ENCODE measurements at places on chromosomes 7 and 10.

GRCh38 chr7:26891400-26892350 lies 27.3 kb upstream of the SKAP2 start:
- DNase-seq = no peak

DNA sequence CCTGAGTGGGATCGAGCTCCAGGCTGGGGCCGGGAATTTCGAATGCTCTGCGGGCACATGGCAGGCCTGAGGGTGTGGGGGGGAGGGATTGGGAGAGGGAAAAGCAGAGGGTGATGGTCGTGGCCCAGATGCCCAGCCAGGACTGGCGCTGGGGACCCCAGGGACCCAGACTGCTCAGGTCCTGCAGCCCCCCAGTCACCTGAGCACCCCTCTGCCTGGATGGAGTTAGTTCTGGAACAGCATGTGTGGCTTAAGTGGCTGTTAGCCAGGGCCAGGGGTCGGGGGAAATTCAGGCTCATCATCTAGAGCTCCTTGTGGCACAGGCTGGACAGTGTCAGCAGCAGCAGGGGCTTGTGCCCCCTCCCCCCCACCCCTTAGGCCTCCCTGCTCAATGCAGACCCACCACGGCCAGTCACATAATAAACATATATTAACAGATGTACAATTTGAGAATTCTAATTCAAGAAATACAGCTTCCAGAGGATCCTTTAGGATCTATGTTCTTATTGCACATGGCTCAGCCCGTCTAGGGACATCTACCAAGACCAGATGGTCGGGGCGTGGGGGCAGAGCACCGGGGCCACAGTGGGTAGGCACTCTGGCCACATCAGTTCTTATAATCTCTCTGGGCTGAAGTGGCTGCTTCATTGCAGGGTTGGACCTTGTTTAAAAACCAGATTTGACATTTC lies 22.2 kb downstream of the DNAJB12 start:
- no peak for DNase-seq

- no peak for DNase-seq
These were observed 20.9 kb downstream of the FOXK1 start for GRCh38 chr7:4702961-4703512.

DNA sequence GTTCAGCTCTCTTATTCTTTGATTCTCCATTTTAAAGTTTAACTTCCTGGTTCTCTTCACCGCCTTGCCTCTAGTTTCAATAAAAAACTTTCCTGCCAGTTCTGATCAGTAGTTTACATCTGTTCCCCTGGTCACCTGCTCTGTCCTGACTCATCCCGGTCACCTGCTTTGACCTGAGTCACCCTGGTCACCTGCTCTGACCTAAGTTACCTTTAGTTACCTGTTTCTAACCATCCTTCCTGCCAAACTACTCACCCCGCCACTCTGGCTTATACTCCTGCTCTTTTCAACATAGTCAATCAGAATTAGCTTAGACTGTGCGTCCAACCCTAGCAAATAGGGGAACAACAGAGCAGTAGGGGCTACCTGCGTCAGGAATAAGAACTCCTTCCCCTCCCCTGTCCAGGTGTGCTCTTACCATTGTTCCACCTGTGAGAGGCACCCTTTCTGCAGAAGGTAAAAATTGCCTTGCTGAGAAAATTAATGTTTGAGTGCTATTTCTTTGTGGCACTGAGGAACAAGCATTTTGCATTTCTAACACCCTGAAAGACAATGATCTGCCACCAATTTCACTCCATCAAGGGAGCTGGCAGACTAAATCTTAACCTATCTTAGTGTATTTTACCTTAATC lies 263.6 kb downstream of the DOCK4 start:
- DNase-seq = no peak

DNA sequence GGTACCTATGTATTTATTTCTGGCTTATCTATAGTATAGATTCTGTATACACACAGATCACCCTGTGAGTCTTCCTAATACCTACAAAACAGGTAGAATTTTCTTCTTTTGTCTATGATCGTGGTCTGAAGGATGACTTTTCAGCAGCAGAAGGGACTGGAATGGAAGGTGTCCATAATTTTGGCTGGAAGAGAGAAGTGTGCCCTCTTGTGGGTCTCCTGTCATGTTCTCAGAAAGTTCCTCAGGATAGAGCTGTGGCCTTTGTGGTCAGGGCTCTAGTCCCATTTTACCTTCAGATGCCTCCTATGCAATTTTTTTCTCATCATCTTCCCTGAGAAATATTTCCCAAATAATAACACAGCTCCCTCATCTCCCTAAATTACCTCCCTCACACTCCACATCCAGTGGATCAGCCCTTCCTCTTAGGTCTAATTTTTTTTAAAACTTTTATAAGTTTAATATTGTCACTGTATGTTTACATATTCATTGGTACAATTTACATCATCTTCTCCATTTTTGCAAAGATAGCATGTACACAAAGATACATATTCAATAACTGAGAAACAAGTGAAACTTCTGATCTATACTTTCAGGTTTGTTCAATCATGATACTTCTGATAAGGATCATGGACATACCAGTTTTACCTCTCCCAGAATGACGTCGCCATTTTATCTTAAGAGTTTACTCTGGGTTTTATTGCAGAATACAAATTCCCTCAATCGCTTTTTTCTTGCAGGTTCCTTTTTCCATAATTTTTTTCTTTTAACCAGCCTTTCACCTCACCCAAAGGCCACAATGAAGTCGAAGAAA lies 112.7 kb downstream of the REEP3 start:
- DNase-seq = no peak

GRCh38 chr7:48077423-48077822 lies 11.6 kb upstream of the UPP1 start:
- no peak for DNase-seq

GRCh38 chr10:30330497-30331168 lies 18.4 kb downstream of the MTPAP start:
- DNase-seq = no peak

- DNase-seq = no peak
These were observed 1.4 kb downstream of the WNT16 start for GRCh38 chr7:121330053-121330833.

DNA sequence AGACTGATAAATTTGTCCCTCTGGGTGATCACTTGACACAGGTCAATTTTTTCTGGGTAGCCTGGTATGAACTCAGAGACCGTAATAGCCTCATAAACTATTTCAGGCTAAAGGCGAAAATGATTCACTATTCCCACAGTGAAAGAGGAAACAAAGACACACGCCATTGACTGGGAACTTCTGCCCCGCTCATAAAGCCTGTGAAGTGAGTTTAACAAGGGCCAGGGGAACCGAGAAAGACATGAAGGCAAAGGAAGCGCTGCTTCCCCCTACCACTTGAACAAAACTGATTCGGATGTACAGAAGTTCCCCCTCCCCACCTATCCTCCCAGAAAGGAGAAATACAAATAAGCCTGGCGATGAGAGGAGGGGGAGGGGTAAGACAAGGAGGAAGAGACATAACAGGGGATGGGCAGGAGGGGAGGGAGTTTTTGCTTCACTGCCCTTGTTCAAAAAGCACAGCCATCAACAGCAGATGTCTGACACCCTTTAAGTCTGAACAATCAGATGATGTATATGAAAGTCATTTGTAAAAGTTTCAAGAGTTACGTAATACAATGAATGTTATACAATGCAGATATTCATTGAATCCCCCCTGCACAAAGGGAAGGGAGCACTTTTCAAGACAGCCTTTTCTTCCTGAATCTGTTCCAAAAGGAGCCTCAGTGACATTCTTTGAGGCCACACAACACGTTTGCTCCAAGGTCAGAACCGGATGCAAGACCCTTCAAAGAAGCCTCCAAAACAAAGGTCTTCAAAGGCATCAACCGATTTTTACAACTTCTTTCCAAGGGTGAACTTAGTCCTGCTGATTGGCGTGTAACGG lies 734 bp downstream of the ABCB4 start:
- DNase-seq = no peak

GRCh38 chr7:140126435-140127034 lies 50.2 kb downstream of the KDM7A start:
- DNase-seq = no peak

GRCh38 chr7:17674943-17675608 lies 265.2 kb downstream of the SNX13 start:
- DNase-seq = no peak

DNA sequence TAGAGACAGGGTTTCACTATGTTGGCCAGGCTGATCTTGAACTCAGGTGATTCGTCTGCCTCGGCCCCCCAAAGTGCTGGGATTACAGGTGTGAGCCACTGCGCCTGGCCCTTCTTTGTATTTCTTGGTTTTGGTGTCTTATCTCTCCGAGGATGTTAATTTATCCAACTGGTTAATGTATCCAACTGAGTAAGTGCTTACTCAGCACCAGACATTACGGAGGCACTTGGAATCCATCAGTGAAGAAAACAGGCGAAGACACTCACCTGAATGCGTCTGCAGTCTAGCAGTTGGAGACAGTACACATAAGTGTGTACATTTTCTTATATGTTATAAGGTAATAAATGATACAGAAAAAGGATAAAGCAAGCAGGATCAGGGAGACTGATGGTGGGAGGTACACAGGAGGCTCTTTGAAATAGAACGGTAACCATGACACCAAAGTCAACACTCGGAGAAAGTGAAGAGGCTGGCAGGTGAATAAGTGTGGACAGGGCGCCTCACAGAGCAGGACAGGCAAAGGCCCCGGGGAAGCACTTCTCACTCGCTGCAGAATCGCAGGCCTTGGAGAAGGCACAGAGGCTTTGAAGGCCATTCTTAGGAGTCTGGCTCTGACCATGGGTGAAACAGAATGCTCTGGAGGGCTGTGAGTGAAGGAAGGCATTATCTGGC lies 73.1 kb downstream of the LANCL2 start:
- no peak for DNase-seq
